HFFc6 (cell line): ENCODE measurements at places on chromosomes 5 and 9. TPM values are rescaled to one million over a fixed set of nuclear protein-coding genes. Genes with fewer than 3 reads are reported as not detected.

The NME5 gene
- 0.26 TPM in 1 of 3 replicates, not detected in the others for total RNA-seq

The PDE6A gene
- not detected in 3 replicates for total RNA-seq

GRCh38 chr5:71937921-71938698, 169.2 kb upstream of the MAP1B start:
- DNase-seq: no peak

GRCh38 chr5:157306692-157307471, 41.0 kb downstream of the CYFIP2 start:
- DNase-seq: no peak

GRCh38 chr9:36676778-36677485, 104.2 kb downstream of the MELK start:
- DNase-seq: no peak

GRCh38 chr5:137268646-137269045, 230.5 kb downstream of the SPOCK1 start:
- no peak for DNase-seq

DNA sequence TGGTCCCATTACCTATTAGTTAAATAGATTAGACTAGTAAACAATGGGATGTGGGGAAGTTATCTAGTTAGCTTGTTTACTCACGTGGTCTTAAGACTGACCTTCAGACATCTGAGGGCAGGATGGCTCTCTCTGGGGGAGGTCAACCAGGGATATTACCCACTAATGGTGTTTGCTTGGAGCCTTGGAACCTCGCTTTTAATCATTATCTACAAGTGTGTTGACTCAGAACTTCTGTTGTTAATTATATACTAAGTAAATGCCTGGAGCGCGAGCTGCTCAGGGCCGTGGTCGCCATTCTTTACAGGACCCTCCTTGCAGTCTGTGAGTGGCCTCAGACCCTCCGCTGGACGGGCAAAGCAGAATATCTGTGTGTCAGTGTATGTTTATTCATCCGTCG, 48.5 kb upstream of the ZNF354A start:
- DNase-seq: no peak

DNA sequence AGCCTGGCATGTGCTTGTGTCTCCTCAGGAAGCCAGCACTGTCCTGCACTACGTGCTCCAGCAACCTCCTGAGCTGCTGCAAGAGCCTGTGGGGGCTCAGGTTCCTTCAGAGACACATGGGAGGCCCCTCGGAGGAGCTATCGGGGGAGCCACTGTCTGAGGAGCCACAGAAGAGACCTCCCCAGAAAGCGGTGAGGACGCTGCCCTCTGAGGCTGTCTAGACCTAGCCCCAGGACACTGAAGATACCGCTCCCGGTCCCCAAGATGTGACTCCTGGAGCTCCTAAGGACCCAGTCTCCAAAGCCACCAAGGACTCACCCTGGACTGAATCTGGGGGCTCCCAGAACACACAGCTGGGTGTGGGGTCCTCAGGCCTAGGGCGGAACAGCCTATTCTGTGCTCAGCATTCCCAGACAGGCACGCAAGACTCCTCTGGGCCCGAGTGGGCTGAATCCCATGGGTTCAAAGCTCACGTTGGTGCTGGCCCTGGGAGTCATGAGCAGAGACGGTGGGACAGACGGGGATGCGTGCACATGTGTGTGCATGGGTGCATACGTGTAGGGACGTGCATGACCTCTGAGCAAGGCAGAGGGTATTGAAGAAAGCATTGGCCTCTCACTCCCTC, 50.0 kb downstream of the HRH2 start:
- DNase-seq: no peak

- no peak for DNase-seq
Measured at GRCh38 chr9:93597871-93598646, 21.7 kb downstream of the PHF2 start.

DNA sequence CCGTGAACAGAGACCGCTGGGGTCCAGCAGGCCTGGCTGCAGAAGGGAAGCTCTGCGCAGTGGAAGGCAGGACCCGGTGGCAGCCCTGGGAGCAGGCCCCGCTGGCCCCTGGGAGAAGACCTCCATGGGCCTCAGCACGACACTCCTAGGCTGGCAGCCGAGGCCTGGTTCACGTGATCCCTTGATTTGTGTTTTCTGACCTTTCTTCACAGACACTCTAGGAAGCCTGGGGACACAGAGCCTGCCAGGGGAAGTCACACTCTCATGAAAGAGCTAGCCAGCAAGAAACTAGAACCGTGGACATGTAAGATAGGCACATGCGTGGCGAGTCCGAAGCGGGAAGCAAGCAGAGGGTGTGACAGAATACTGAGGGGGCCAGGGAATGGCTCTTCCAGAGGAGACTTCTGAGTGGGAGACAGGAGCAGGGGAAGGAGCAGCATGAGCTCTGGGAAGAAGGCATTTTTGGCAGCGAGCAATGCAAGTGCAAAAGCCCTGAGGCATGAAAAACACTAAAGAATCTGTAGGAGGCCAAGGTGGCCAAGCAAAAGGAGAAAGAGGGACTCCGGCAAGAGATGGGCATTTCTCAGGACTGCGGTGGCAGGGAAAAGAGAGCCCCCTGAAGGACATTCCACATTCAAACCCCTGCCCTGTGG, 26.6 kb upstream of the IL17B start:
- DNase-seq: no peak

DNA sequence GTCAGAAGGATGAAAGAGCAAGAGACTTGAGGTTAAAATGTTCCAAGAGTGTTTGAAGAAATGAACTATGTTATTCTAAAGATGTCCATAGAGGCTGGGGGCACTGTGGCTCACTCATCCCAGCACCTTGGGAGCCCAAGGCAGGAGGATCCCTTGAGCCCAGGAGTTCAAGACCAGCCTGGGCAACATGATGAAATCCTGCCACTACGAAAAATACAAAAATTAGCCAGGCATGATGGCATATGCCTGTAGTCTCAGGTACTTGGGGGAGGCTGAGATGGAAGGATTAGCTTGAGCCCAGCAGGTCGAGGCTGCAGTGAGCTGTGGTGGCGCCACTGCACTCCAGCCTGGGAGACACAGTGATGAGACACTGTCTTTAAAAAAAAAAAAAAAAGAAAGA, 2.7 kb downstream of the AOPEP start:
- no peak for DNase-seq

DNA sequence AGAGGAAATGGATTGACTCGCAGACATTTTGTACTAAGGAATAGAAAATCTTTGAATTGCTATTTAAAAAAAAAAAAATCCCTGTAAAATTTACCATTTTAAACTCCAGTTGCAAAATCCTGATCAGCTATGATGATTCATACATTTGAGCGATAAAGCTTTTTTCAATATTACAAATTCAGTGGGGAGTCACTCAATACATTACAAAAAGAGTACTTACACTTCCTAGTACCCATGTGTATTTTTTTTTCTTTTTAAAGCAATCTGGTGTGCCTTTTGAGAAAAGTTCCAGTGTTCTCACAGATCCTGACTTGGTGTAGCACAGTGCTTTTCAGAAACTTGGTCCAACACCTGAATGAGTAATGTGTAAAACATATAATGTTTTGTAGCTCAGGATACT, 54.3 kb downstream of the PIK3R1 start:
- DNase-seq: no peak

GRCh38 chr5:173324115-173325001, 3.9 kb downstream of the STC2 start:
- peak; percentile 50 for DNase-seq

DNA sequence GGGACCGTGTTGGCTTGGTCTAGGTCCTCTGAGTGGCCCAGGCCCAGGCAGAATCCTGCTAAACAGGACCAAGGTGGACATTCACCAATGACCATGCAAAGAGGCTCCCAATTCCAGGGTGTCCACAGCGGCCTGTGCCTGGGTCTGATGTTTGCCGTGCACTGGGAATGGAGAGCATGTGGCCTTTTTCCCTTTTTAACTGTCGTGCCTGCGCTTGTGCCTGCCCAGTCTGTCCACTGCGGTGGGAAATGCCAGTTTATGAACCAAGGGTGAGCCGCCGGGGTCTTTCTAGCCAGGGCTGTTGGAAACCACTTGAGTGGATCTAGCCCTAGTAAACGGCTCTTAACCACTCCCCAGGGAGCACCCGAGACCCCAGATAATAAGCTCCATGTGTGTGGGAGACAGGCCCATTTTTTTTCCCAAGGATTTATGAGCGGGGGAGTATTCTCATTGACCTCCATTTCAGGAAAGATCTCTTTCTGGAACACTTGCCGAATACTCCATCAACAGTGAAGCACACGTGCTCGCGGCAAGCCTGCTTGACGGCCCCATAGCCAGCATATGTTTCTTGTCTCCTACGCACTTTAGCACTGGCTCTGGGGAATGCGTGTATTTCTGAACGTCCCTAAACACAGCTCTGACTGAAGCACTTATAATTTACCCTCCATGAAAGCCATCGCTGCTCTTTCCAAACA, 93.2 kb upstream of the PHYKPL start:
- no peak for DNase-seq

DNA sequence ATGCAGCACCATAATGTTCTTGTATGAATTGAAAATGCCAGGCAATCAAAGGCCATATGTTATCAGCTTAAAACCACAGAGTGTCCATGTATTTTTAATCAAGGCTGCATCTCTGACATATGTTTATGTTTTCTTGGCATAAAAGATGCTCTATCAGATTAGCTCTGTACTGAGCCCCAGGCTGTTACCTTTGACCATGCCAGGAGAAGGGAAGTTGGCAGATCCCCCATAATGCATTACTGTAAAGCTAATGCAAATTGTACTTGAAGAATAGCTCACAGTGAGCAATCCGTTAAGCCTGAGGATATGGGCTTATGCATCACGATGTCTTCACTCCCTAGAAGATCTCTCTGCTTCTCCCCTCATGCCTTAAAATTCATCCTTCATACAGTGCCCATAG, 414.4 kb downstream of the BRINP1 start:
- no peak for DNase-seq

GRCh38 chr5:55072666-55073065, 29.8 kb upstream of the GZMA start:
- no peak for DNase-seq
